CD4-positive, alpha-beta memory T cell (primary cell): ENCODE measurements at places on chromosomes 11 and 22. TPM values are rescaled to one million over a fixed set of nuclear protein-coding genes. Genes with fewer than 3 reads are reported as not detected.

Gene LRRC10B
- not detected for polyA plus RNA-seq

Gene DDI1
- polyA plus RNA-seq: not detected

Gene ZNF280A
- polyA plus RNA-seq: not detected

Gene DEPDC7
- 0.68 TPM for polyA plus RNA-seq

Gene MACROD1
- polyA plus RNA-seq: 5.0 TPM

Gene TMA7B
- polyA plus RNA-seq: not detected

Gene ART5
- polyA plus RNA-seq: not detected

Gene ACTN3
- not detected for polyA plus RNA-seq

Gene SAA4
- not detected for polyA plus RNA-seq

Gene SCGB1D2
- polyA plus RNA-seq: not detected

Gene CD6
- 281 TPM for polyA plus RNA-seq

Gene THOC5
- 27.5 TPM for polyA plus RNA-seq

Gene LSP1
- polyA plus RNA-seq: 253 TPM

Gene FGF19
- polyA plus RNA-seq: not detected

Gene MS4A15
- polyA plus RNA-seq: not detected

Gene STARD10
- 27.0 TPM for polyA plus RNA-seq

Gene TSKU
- polyA plus RNA-seq: not detected
